ENCODE measurements at places on chromosomes 13 and 19.

DNA sequence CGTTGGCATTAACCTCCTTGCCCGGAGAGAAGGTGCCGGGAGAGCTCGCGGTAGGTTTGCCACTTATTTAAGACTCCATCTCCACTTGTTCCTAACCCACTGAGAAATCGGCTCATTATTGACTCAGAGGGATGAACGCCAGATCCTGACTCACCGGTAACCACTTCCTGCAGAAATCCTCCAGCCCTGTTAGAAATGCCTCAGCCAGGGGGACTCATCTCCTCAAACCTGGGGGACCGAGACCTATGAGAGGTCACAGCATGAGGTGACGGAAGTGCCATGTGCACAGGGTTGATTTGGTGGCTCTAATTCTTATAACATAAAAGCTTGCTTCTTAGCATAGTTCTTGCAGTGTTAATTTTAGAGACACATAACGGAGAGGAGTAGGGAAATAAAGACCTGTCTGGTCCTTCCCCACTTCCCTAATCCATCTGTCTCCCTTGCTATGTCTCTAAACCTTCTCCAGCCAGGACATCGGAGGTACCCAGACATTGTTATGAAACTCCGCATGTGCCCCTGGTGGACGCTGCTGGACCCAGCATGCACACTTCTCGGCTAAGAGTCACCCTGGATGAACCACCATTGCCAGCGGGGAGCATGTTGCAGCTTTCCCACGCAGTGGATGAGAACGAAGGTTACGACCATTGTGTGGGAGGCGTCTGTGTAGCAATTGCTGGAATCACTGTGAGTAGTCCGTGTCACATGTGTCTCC is 158.9 kb downstream of the EFNB2 start:
- peak; percentile 98 for DNase-seq

DNA sequence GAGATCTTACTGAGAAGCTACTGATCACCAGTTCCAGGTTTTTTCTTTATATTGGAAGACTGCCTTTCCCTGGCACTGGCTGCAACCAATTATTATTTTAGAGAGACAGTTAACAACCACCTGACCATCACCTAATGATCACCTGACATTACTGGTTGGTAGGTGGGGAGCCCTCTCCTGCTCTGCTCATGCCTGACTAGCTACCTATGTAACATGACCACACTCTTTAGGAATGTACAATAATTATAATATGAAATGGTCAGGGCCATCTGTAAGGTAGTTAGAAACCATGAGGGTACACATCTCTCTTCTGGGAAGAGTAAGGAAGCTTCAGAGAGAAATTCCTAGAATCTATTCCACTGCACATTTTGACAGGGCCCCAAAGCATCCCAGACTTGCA is 59.0 kb upstream of the SCEL start:
- DNase-seq, result no peak

GRCh38 chr19:7853770-7854128 is 20.4 kb downstream of the PRR36 start:
- no peak for DNase-seq

DNA sequence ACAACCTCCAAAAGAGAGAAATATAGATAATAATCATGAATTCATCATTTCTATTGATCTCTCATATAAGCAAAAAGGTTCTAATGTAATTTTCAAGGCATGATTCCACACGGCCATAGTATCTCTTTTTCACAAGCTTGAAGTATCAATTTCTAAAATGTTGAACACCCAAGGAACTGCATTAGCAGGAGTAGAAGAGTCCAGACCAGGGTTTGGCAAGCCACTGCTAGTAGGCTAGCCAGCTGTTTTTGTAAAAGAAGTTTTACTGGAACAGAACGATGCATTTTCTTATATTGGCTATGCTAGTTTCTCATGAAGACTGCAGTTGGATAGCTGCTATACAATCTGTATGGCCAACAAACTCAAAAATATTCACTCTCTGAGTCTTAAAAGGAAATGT is 481.5 kb upstream of the MIR17HG start:
- no peak for DNase-seq

DNA sequence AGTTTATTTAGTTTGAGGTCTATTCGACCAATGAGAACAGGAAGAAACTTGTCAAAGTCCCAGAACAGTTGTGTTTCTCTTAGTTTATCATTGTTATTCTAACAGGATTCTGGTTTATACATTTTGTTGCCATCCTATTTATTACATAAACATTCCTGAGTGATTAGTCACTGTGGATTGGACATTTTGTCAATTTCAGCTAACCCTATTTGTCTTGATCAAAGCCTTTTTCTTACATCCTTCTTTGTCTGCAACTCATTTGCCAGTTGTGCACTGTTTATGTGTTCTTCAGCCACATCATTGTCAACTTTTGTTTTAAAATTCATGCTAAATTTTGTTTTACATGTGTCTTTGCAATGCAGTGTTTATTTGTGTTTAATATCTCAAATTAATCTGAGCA is 886.0 kb upstream of the SLC10A2 start:
- DNase-seq, result no peak

DNA sequence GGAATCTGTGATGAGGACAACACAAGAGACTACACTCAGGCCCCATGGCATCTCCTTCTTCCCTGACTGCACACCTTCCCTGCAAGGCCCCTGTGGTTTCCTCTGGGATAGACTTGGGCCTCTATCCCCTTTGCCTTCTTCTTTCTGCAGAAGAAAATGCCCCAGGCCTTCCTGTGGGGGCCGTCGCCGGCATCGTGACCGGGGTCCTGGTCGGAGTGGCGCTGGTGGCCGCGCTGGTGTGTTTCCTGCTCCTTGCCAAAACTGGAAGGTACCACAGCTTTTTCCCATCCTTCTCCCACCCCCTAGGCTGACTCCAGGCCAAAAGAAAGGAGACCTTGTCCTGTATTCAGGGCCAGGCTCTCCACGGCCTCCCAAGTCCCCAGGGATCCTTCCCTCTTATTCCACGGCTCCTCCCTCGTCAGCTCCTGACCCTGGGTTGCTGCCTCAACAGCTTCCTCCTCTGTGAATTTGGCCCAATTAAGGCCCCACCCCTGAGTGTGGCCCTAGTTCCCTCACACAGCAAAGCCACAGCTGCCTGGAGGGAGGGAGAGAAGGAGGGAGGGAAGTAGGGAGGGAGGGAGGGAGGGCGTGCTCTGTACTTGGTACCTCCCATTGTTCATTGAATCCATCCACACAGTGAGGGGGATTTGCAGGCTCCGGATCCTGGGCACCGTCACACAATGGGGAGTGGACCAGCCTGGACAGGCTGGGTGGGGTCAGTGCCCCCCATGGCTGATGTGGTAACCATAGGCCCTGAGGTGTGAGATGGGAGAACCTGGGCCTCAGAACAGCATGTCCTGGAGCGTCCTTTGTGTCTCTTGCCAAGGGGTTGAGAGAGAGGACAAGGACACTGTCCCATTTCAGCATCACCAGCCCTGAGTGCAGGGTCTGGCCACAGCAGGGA is 12.5 kb downstream of the CEACAM3 start:
- no peak for DNase-seq

DNA sequence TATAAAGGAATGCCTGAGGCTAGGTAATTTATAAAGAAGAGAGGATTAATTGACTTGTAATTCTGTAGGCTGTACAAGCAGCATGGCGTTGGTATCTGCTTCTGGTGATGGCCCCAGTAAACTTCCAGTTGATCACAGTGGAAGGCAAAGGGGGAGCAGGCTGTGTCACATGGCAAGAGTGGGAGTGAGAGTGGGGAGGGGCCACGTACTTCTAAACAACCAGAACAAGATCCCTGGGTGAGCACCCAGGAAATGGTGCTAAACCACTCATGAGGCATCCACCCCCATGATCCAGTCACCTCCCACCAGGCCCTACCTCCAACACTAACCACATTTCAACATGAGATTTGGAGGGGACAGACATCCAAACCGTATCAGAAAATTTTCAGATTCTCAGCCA is 3.0 kb upstream of the RNF113B start:
- no peak for DNase-seq

GRCh38 chr13:43783820-43784219 is 3.0 kb downstream of the ENOX1 start:
- DNase-seq, result peak; percentile 16

DNA sequence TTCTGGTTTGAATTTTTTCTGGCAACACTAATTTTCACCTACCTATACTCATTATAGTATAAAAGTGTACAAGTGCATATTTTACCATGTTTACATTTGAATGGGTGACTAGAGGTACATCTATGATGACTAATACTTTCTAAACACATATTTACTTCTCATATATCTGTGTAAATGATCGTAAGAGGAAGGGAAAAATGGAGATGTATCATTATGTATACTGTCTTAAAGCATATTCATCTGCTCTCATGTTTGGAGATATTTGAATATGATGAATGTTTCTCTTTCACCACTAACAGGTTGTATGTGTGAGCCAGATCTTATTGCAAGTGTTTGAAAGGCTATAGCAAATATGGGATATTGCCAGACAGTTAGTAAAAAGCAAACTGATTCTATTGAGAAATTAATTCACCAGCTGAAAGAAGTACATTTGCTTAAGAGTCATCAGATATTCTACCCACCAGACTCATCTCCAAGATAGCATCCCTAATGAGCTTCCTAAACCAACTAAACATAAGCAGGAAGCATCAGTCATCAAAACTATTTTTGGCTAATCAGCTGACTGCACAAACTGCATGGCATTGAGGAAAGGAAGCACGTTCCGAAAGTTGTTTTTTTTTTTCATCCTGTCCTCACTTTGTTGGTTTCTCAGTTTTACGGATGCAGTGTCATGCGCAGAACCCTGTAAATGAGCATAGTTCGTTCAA is 738.2 kb downstream of the GPC5 start:
- DNase-seq, result peak; percentile 5

- DNase-seq, result no peak
These were observed 3.1 kb downstream of the FTL start for GRCh38 chr19:48968179-48968661.

DNA sequence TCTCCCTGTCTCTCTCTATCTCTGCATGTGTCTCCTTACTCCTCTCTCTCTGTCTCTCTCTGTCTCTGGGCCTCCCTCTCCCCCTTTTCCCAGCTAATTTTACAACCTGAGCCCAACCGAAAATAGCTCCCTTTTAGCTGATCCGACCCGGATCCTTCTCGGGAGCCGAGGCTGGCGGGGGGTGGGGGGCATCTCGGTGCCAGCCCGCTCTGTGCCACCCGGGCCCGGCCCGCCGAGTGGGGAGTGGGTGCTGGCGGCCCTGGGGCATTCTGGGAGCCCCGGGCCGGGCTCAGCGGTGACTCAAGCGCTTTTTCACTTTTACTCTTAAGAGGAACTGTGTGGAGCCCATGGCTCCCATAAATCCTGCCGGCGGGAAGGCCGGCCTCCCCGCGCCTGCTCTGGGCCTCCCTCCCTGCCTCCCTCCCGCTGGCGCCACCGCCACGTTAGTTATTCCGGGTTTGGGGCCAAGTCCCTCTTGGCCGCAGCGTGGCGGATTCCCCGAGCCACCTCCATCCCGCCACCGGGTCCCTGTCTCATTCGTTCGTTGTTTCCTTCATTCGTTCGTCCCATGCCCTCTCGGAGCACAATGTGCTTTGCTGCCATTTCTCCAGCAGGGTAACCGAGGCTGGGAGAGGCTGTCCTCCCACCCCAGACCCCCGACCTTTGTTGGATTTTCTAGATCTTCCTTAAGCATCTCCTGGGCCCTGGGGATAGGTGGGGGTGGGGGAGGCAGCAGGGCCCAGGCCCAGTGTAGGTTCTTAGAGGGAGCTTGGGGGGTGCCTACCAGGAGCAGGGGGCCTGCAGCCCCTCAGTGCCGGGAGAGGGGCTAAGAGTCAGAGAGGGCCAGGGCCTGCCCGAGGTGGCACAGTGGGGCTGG is 3.2 kb downstream of the NFIC start:
- DNase-seq, result peak; percentile 60

DNA sequence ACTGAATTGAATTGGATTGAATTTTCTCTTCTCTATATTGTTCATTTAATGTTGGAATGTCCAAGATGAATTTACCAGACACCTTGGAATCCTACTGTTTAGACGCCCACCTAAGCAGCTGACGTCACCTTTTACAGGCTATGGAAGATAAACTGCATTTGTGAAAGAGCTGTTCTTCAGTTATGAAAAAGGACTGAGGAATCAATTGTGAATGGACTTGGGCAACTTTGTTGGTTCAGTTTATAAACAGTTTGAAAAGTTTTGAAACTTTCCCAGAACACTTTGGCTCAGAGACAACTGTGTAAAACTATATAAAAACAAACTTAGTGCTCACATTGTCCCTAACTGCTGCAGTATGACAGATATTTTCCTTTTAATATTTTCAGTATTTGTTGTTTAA is 590.8 kb upstream of the SPRY2 start:
- peak; percentile 5 for DNase-seq

GRCh38 chr13:105552078-105552477 is 983.4 kb downstream of the EFNB2 start:
- no peak for DNase-seq

GRCh38 chr13:20489185-20489820 is 36.4 kb downstream of the CRYL1 start:
- DNase-seq, result peak; percentile 68

DNA sequence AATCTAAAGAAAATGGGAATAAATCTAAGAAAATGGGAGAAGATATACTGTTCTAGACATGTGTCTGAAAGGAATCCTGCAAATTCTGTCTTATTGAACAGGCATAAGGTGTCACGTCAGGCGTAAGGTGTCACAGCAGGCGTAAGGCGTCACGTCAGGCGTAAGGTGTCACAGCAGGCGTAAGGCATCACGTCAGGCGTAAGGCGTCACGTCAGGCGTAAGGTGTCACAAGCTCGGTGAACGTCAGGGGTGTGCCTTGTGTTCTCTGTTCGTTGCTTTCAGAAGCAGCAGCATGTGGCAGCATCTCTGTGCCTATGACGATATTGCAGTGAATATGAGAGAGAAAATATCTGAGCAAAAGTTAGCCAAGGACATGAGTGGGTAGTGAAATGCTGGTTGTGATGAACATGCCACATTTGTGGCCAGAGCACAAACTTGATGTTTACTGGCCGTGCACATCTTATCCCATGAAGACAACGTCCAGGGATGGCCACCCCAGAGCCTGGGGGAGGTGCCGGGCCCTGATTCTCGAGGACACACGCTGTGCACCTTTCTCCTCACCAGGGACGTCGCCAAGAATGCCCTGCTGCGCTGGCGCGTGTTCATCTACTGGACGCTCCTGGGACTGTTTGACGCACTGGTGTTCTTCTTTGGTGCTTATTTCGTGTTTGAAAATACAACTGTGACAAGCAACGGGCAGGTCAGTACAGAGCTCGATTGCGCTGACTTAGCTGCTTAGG is 107.0 kb upstream of the MCF2L start:
- DNase-seq, result no peak

GRCh38 chr19:48953141-48953540 is 1.5 kb upstream of the BAX start:
- no peak for DNase-seq

GRCh38 chr13:46961719-46962118 is 64.9 kb upstream of the HTR2A start:
- peak; percentile 82 for DNase-seq

DNA sequence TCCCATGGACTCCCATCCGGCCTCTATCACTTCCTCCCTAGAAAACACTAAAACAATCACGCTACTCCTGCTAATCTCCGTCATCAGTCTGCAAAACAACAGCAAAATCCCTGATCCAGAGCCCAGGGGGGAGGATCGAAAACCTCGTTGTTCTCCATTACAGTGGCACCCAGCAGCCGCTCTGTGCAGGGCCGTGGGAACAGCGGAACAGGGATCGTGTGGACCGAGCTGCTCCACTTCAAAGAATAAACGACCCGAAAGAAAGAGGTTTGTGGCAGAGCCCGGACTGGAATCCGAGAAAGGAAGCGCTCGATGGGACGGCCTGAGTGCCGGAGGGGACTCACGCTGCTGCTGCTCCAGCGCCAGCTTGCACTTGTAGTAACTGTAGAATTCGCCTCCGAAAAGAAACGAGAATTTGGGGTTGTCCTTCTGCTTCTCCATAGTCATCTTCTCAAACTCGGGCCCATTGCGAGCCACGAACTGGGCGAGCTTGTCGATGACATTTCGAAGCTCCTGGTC is 652 bp downstream of the CHERP start:
- DNase-seq, result no peak

Data from fibroblast of lung (primary cell).